Activated T-cell treated with anti-CD3 and anti-CD28 coated beads, Interleukin-2, amount 50 U/mL, for 24 hours (primary cell): ENCODE measurements at places on chromosomes 7 and 10.

DNA sequence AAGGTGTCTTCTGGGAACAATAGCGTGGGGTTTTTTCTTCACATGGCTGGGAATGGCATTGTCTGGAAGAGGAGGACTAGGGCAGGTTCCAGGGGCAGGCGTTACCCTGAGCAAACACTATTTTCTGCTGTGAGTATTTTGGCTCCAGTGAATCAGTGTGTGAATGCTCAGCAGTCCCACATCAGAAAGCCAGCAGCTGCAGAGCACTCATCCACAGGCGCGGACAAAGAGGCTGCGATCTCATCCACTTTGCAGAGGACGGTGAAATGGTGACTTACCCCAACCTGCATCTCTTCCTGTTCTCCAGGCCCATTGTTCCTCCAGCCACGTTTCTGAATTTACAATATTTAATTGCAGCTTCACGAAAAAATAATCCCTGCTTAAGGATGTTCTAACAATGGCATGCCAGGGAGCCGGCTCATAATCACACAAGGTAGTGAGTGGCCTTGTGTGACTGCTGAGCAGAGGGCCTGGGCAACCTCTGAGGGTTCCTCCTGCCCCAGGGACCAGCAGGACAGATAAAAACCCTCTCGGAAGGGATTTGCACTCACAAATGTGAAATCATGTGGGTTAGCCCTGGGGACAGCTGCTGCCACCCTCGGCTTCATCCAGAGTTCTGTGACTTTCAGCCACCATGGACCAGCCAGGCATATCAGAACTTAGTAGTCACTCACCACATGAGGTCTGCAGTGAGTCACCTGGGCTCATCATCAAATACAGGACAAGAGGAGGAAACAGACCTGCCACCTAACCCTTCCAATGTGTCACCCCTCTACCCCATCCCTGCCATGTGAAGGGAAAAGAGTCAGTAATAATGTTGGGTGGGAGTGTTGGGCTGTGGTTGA is 65.0 kb upstream of the EN2 start:
- DNase-seq = no peak

- DNase-seq = no peak
These were observed 34.5 kb upstream of the MEOX2 start for GRCh38 chr7:15720849-15721471.

DNA sequence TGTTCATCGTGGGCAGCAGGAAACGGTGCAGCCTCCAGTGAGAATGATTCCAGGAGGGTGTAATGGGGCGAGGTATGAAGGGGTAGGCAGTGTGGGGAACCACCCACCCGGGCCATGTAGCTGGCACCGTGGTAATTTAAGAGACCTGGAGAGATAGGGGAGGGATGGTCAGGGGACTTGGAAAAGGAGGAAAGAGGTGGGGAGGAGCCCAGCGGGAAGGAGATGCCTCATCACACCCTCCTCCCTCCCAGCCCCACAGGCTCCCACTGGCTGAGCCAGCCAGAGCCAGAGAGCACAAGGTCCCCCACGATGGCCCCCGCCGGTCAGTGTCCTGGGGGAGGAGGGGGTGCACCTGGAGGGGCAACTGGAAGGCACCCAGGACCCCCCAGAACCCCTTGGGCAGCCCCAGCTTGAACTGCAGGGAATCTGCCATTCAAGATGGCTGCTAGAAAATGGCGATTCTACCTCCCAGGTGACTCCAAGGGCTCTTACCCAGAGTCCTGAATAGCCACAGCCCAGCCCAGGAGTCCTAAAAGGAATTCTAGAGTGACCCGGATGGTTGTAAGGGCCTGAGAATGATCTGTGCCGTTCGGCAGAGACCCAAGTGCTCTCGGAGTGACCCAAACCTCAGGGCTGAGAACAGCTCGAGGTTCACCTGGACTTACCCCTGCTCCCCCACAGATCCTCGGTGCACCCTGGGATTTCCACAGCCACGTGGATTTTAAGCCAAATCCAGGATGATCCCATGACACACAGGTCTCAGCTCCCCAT is 28.8 kb downstream of the CALML3 start:
- DNase-seq = peak; percentile 25

GRCh38 chr10:45439365-45439764 is 65.3 kb downstream of the ALOX5 start:
- no peak for DNase-seq

DNA sequence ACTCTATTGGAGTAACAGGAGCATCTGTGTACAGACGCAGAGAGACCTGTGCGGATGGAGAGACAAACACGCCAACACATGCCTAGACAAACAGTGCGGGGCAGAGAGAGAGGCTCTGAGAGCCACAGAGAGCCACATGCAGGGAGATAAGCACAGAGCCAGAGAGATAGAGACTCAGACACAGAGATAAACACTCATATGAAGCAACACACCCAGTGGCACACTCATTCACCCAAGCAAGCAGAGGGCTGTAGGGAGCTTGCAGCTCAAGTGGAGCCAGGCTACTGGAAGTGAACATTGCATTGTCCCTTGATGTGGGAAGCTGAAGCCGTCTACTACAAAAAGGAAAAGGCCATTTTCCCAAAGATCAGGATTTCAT is 46.6 kb upstream of the PODXL start:
- DNase-seq = no peak

- no peak for DNase-seq
These were observed at the start of gene WDFY4 for GRCh38 chr10:48684792-48685623. Gene WDFY4, plus strand, starts transcription at chr10:48684873. Its CDS starts 24,860 bp downstream, at chr10:48709733.

- DNase-seq = no peak
These were observed 5.0 kb upstream of the PDK4 start for GRCh38 chr7:95601316-95601715.

DNA sequence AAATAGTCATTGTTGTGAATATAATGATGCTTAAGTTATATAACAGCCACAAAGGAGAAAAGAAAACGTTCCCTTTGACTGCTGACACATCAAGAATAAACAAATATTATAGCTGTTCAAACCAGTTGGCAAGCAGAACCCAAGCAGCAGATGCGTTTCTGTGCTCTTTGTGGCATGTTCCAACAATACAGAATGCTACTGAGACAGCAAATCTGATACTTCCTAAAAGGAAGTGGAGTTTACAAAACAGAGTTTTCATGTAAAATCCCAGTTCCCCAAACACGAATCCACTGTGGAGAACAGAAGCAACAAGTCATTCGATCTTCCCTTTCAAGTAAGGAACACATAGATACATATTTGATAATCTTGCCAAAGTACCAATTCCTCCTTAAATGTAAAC is 170.9 kb upstream of the ASAH2 start:
- DNase-seq = no peak

GRCh38 chr7:35758421-35758820 is 42.4 kb upstream of the SEPTIN7 start:
- DNase-seq = no peak

DNA sequence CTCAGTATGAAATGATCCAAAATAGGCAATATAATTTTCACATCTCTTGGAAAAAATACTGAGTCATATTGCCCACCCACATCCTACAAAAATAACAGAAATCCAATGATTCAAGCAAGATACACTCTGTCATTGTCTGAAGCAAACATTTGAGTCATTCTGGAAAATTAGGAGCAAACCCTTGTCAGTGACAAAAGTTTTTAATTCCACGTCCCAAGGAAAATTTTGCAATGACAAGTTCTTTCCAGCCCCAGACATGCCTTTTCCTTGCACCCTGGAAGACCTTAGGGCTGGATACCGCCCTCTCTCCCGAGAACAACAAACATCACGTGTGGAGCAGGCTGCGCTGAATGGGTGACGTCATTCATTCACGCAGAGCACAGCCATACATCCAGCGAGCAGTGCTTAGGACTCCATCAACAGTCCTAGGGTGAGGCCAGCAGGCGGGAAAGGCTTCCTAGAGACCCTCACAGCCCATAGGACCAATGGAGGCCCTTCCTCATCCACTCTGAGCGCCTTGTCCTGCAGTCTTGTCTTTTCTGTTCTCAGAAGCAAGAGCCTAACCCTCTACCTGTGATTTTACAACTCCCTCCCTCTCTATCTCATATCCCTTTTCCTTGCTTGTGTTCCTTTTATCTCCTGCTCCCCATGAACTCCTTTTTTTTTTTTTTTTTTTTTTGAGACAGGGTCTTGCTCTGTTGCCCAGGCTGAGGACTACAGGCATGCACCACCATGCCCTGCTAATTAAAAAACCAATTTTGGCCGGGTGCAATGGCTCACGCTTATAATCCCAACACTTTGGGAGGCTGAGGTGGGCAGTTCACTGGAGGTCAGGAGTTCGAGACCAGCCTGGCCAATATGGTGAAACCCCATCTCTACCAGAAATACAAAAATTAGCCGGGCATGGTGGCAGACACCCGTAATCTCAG is 23.5 kb upstream of the KDM7A start:
- DNase-seq = no peak

- DNase-seq = peak; percentile 39
These were observed at the start of gene AS3MT for GRCh38 chr10:102869258-102870198. Gene AS3MT, plus strand, starts transcription at chr10:102869470. Its CDS starts 123 bp downstream, at chr10:102869593.
